ENCODE measurements at places on chromosomes 16 and 17. TPM values are rescaled to one million over a fixed set of nuclear protein-coding genes. Genes with fewer than 3 reads are reported as not detected.

DNA sequence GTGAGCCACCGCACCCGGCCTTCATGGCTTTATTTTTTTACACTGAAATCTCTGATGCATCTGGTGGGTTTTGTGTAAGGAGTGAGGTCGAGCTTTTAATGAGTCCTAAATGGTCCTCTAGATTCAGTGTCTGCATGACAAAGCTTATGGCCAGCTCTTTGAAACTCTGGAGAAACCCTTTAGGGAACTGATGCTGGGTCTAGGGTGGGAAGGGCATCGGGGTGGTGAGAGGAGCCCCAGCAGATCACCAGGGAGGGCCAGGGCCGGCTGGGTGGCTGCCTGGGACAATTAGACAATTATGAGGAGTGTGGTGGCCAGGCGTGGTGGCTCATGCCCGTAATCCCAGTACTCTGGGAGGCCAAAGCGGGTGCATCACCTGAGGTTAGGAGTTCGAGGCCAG, 93.9 kb downstream of the SEC14L1 start:
- no peak for DNase-seq

Gene INO80E
- total RNA-seq, result 121 TPM

DNA sequence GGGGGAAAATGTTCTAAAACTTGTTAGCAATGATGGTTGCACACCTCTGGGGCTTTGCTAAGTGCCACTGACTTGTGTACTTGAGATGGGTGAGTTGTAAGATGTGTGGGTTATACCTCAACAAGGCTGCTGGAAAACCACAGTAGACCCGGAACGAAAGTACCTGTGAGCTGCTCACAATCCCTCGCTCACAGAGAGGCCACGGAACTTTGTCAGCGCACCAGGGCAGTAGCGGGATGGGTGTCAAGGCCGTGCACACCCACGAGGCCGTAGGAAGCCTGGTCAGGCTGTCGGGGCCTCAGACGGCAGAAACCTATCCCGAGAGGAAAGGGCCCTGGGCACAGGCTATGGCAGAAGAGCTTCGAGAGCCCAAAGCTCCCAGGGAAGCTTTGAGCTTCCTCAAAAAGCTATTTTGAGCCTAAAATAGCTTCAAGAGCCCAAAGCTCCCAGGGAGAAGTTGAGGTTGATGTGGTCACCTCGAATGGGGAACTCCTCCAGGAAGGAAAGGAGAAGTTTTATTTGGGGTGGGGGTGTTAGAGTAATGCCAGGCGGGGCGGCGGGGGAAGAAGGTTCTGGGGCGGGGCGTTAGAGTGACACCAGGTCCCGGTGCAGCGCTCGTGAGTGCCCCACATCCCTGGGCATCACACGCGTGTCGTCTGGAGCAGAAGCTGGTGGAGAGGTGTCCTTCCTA, 19.0 kb downstream of the CBFA2T3 start:
- DNase-seq, result no peak

- DNase-seq, result no peak
These were observed 141.3 kb downstream of the HS3ST3A1 start for GRCh38 chr17:13460261-13461000.

GRCh38 chr17:50948711-50949110, 82.6 kb upstream of the TOB1 start:
- DNase-seq, result no peak

- DNase-seq, result no peak
These were observed 83.6 kb upstream of the TBC1D3K start for GRCh38 chr17:37840576-37840975.

DNA sequence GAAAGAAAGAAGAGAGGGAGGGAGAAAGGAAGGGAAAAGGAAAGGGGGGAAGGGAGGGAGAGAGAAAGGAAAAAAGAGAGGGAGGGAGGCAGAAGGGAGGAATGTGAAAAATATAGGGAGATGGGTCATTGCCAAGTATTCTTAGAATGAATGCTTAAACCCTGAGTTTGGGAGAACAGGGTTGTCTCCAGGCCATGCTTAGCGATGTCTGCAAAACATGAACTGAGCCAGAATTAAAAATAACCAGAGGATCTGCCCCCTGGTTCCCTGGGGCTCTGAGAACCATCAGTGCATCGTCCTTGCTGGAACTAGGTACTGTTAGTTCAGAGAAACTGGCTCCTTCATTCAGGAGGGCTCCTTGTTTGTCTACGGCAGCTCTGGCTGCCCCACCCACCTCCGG, 170.4 kb downstream of the IRX5 start:
- no peak for DNase-seq

DNA sequence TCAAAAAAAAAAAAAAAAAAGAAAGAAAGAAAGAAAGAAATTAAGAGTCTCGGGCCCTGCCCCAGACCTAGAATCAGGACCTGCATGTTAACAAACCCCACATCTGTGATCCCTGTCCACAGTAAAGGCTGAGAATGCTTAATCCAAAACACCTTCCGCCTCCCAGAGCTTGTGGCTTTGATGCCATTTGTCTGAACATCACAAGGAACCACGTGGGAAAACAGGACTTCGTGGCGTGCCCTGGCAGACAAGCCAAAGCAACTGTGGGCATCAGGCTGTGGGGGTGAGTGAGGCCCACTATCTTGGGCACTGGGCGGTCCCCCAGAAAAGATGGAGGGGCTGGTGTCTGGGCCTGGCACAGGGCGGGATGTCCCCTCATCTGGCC, 173.4 kb upstream of the CIBAR2 start:
- DNase-seq, result no peak

Gene TM4SF5
- not detected for total RNA-seq

- DNase-seq, result no peak
These were observed 68.9 kb downstream of the NEUROD2 start for GRCh38 chr17:39538866-39539265.

DNA sequence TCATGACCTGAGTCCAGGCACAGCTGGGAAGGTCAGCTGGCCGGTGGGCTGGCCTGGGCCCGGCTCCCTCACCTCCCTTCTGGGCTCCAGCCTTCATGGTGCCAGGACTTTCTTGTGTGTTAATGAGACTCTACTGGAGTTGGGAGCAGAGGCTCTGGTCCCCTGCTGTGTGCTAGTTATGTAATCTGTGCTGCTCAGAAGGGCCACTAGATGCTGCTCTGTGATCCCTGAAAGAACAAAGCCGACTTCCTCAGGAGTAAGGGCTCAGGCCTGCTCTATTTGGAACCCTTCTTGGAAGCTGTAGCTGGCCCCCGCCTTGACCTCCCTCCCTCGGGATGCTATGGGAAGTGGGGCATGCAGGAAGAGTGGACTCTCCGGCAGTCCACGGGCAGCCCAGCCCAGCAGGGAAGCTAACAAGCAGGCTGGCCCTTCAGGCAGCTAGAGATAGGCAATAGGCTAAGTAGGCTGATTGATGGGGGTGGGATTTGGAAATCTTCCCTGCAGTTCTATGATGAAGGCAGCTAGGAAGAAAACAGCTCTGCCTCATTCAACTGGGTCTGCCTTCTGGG, 3.3 kb upstream of the CDK5R1 start:
- DNase-seq, result peak; percentile 62

Gene CCDC78
- 9.9 TPM for total RNA-seq

DNA sequence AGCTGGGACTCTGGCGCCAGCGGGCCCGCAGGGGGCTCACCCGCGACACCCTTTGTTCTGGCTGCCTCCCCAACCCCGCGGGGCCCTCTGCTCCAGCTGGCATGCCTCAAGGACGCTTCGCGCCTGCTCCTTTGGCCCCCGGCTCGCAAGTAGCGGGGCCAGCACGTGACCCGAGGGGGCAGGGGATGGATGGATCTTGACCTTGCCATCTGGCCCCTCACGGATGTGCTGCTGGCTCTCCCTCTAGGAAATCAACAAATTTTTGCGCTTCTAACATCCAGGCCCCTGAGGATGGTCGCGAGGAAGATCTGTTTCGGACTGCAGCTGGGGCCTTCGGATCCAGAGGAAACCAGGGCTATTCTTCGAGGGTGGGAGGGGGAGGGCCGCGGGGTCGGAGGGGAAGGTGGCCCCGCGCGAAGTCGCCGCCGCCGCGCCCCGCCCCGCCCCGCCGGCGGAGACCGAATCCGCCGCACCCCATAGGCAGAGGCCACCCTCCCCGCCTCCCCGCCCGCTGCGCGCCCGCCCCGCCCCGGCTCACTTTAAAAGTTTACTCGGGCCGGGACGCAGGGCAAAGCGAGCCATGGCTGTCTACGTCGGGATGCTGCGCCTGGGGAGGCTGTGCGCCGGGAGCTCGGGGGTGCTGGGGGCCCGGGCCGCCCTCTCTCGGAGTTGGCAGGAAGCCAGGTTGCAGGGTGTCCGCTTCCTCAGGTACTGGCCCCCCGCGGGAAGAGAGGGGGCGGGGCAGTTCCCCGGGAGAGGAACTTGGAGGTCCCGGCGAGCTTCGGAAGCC, at the start of gene ACSF2:
TSS of gene ACSF2 (plus strand) at position 537 of the 790 bp plus-strand sequence. CDS start at position 581, 44 bp downstream.
- DNase-seq, result peak; percentile 72

Gene LGALS9
- total RNA-seq, result 9.9 TPM

DNA sequence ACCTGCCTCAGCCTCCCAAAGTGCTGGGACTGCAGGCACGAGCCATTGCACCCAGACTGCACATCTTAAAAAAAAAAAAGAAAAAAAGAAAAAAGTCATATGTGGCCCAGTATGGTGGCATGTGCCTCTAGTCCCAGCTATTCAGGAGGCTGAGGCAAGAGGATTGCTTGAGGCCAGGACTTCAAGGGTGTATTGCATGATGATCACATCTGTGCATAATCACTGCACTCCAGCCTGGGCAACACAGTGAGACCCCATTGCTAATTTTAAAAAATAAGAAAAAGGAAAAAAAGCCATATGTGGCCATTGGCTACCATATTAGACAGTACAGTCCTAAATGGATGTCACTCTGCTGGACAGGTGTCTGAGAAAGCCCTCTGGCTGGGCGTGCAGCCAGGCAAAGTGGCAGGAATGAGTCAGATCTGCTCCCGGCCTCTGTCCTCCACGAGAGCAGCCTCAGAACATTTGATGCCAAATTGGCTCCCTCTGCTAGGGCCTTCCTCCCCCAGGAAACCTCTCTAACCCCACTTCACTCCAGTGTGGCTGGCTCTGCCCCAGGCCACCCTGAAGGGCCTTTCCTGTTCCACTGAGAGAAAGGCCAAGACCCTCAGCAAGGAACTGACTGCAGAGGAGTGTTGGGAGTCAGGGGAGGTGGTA, 14.7 kb downstream of the CA7 start:
- no peak for DNase-seq

Gene ZDHHC1
- 1.3 TPM for total RNA-seq

- peak; percentile 93 for DNase-seq
These were observed at the start of the genes GGA3 and MRPS7 for GRCh38 chr17:75261336-75262111. GGA3 (minus strand) TSS chr17:75261606; CDS start chr17:75261587, 19 bp downstream. MRPS7 (plus strand) TSS chr17:75261879; CDS start chr17:75261901, 22 bp downstream.

DNA sequence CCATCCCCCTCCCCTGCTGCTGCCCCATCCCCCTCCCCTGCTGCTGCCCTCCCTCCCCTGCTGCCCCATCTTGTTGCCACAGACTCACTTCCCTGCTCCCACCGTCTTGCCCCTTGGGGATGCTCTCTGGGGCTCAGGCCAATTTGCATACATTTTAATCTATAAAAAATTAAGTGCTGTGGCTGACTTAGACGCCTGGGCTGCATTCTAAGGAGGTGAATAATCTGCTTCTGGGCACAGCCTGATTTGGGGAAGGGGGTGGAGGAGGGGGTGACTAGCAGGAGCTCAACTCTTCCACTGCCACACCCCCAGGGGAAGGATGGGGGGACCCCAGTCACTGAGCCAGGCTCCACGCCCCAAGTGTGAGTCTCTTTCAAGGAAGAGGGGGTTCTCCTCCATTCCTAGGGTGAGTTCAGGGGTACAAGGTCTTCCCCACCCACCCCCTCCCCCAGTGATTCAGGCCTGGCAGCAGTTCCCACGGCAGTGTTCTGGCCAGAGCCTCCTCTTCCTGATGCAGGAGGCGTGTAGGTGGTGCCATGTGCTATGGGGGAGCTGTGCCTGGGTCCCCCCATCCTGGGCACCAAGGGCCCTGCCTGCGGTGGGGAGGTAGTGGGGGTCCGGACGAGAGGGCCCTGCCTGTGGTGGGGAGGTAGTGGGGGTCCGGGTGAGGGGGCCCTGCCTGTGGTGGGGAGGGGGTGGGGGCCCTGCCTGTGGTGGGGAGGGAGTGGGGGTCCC, 5.0 kb downstream of the DPH1 start:
- DNase-seq, result no peak

DNA sequence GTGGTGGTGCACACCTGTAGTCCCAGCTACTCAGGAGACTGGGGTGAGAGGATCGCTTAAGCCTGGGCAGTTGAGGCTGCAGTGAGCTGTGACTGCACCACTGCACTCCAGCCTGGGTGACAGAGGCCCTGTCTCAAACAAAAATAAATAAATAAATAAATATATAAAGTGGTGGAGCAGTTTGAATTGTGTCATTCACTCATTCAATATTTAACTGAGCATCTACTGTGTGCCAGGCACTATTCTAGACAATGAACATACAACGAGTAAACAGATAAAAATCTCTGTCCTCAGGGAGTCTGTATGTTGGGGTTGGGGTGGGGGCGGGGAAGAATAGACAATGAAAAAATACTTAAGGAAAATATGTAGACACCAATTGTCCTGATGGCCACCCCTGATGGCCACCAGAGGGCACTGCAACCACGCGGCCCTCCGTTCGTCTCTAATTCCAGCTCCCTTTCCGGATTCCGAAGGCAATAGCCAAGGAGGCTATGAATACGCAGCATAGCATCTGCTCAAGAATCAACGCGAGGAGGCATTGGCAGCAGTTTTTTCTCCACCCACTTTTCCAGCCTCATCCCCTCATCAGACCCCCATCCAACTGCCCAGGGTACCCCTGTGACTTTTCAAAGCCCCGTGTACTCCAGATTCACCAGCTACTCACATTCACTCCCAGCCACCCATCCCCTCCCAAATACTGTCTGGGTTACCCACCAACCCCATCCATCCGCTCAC, 21.4 kb downstream of the QPRT start:
- peak; percentile 78 for DNase-seq

Gene CBFA2T3
- not detected for total RNA-seq

Gene PNPO
- 55.5 TPM for total RNA-seq

DNA sequence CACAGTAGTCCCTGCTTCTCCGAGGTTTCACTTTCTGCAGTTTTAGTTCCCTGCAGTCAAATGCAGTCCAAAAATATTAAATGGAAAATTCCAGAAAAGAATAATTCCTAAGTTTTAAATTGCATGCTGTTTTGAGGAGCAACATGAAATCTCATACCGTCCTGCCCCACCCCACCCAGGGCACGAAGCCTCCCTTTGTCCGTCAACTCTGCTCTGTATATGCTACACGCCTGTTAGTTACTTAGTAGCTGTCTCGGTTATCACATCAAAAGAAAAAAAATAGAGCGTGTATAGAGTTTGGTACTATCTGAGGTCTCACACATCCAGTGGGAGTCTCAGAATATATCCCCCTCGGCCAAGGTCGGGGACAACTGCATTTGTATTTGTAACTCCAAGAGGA, 129.4 kb upstream of the NOL11 start:
- DNase-seq, result no peak

Gene NPIPB6
- total RNA-seq, result not detected

GRCh38 chr16:69324013-69324531, 6.3 kb downstream of the PDF start:
- DNase-seq, result no peak

Gene SYT17
- not detected for total RNA-seq

Gene PRMT7
- 61.1 TPM for total RNA-seq

Gene TMEM132E
- total RNA-seq, result not detected

Gene KCNH6
- not detected for total RNA-seq

Gene CACNG5
- not detected for total RNA-seq

GRCh38 chr16:2981899-2982250, 1.6 kb upstream of the PKMYT1 start:
- no peak for DNase-seq

Data from CD8-positive, alpha-beta memory T cell (primary cell).